ENCODE measurements at places on chromosomes 1 and 21.

GRCh38 chr1:233443040-233443760, 115.7 kb downstream of the MAP3K21 start:
- DNase-seq: peak; percentile 7

GRCh38 chr21:28627261-28627660, 365.4 kb downstream of the LTN1 start:
- no peak for DNase-seq

DNA sequence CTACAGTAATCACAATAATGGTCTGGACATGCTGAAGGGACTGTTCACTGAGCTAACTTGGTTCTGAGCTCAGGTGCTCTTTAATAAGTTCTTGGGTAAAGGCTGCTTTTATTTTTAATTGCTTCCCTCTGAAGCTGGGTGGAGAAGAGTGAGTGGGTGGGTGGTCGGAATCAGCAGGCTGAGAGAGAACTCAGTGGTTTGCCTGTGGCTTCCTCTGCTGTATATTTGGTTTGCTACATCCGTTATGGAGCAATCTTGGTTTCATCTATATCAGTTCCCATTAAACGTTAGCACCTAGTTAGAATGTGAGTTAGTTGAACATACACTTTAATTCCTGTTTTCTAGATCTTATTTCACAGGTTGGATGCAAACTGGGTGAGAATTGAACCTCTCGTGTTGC, 23.3 kb downstream of the CNIH4 start:
- no peak for DNase-seq

- DNase-seq: no peak
Measured at GRCh38 chr1:187445066-187445465, 616.3 kb downstream of the PLA2G4A start.

GRCh38 chr1:205791568-205792180, 16.4 kb upstream of the RAB29 start:
- DNase-seq: no peak

DNA sequence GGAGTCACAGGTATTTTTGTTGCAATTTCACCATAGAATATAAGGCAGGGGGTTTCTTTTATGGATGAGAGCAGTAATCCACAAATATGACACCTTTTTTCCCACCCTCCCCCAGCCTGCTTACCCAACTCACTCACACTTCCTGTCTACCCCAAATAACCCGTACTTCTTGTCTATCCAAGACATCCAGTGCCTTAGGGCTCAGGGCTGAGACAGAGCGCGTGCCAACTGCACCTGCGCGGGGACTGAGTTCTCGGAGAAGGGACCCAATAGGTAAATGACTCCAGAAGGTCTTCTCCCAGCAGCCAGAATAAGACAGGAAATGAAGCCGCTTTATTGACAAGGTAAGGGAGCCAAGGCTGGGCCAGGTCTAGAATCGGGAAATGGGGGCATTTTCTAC, 369.1 kb downstream of the SIPA1L2 start:
- DNase-seq: no peak

- DNase-seq: no peak
Measured at GRCh38 chr1:154730259-154730658, 122.3 kb upstream of the ADAR start.

DNA sequence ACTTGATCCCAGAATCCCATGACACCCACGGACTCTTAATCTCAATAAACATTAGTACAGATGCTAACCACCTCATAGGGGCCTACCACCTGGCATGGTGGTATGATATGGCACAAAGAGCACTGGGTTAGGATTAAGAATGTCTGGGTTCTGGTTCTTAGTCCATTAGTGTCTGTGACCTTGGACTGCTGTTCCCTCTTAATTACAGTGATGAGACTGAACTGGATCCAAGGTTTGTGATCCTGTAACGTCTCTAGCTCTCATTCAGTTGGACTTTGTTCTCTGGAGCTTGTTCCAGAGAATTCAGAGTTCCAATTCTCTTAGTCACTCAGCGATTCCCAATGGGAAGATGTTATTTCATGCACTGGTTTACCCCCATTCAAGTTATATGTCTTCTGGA, 23.6 kb upstream of the PIGC start:
- DNase-seq: no peak

GRCh38 chr1:8182034-8182761, 135.7 kb upstream of the SLC45A1 start:
- no peak for DNase-seq

DNA sequence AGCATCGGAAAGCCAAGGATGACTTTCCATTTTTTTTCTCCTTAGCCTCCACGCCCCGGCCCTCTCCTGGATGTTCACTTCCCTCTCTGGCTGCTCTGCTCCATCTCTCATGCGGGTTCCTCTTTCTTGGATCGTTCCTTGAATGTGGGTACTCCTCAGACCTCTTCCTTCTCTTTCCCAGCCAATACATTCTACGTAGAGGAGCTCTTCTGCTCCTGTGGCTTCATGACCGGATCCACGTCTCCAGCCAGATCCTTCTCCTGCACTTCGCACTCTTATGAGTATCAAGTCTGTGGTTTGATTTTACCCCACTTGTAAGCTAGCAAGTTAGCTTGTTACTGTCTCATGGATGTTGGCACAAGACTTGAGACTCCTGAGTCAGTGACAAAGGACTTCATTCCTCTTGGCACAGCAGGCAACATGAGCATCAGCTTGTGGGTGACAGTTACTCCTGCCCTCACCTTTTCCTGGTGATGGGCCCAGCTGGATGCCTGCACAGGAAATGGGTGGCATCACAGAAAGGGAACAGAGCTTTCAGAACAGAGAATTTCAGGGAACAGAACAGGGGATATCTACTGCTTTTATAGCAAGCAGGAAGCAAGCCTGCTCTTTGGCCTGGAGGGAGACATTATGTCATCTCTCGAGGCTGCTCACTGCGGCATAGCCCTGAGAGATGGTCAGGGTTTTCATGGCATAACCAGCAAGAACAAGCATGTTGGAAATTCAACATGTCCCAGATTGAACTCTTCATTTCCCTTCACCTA, 100.1 kb upstream of the KIF26B start:
- DNase-seq: no peak

GRCh38 chr1:245512181-245512888, 357.6 kb downstream of the KIF26B start:
- no peak for DNase-seq

DNA sequence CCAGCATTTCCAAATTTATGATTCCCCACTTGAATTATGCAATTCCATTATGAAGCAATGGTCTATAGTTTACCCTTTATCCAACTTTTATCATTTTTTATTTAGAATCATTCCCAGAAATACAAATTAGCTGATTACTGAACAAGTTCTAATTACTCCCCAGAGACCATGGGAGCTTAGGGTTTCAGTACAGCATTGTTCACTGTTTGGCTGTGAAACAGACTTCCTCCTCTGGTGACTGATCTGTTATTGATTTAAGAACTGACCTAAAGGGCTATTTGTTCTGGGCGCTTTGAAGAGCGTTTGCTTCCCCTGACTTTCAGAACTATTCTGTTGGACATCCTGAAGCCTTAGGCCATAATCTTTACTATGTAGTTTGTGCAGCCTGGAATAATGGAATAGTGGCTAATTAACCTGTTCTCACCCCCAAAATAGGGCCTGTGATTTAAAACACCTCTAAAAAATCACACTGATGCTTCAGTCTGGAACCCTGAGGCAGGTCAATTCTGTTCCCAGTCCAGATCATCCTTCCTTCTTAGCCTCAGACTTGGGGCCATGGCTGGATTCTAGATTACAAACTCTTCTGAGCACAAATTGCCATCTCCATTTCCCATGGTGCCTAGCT, 58.7 kb downstream of the ALG14 start:
- DNase-seq: no peak

DNA sequence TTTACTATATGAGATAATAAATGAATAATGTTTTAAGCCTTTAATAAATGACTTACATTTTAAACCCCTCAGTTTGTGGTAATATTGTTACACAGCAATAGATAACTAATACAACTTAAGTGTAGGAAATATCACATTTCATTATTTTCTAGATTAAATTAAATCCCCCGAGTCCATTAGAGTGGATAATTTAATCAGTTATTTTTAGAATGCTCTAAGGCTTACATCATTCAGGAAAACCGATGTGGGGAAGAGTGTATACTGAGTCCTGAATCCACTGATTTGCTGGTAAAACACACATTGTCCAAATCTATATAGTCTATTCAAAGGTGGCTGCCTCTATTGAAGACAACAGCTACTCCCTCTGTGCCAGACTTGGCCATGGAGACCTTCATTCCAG, 35.7 kb upstream of the DOCK7 start:
- DNase-seq: no peak

DNA sequence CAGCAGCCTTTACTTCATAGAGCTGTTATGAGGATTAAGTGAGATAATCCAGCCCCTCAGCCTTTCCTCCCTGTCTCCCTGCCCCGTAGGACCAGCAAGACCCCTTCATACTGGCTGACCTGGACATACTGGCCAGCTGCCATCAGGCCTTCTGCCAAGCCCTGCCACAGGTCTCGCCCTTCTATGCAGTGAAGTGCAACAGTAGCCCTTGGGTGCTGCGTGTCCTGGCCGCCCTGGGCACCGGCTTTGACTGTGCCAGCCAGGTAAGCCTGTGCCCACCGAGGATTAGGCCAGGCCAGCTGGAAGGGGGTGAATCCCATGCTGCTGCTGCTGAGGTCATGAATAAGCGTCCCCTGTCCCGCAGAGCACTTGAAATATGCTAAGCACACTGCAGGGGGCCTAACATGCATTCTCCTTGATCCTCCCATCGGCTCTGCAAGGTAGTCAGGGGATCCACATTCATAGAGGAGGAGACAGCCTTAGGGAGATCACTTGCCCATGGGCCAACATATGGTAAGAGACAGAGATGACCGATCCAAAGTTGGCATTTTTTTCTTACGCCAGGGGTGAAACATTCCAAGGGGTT, 73.3 kb upstream of the TINAGL1 start:
- no peak for DNase-seq

DNA sequence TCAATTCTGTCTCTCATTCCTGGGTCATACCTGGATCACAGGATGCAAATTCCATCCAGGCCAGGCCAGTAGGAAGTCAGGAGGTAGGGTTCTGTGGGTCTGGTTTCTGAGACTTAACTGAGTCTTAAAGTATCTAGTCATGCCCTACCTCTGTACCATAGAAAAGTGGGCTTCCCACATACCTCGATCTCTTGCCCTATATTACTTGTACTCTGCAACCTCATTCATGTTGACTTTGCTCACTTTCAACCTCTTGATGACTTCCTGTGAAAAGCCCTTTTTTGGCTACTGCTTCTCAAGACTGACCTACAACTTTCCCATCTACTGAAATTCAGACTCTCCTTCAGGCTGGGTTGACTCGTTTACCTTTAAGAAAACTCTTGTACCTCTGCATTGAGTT, 128.9 kb upstream of the C8B start:
- DNase-seq: no peak

Measured in cerebellar nuclear complex (tissue), 1 donor.